NCI-H226 (cell line): ENCODE measurements at places on chromosomes 4 and X.

DNA sequence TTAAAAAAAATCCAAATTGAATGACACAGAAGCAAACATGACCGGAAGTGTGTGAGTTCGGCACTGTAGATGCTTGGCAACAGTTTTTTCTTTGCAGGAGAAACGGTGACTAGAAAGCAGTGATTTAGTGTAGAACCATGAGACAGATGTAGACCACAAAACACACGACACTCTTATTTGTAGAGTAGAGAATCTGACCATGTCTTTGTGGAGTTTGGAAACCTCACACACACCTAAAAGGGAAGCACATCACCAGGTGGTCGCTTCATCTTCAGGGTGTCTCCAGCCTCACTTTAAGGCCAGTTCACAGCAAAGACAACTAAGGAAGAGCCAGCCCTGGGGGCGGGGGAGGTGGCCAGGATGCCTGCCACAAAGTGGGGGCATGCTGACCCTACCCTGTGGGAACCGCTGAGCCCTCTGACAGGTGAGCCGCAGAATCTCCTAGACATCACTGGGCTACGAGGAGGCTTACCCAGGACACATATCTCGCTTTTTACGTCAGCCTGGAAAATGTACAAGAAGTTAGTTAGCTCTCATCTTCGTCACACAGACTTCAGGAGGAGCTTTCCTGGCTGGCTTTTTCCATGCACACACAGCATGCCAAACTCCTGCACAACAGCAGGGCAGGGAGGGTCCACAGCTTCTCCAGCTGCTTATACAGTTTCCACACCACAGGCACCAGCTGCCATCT is 64.4 kb upstream of the PDLIM3 start:
- DNase-seq: no peak

- no peak for DNase-seq
Measured at GRCh38 chrX:18938710-18939109, 45.2 kb downstream of the PHKA2 start.

DNA sequence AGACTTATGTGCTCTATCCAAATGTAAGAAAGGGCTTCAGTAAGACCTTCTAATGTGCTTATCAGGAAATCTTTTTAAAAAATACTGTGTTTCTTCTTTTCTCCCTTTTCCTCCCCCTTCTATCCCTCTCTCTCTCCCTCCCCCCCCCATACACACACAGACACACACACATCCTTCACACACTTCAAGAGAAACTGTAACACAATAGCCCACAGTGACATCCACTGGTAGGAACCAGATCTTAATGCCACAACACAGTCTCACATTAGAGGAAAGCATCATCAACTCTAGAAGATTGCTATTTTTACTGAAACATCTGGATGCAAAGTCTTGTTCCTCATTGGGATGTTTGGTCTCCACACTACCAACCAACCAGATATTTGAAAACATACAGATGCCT is 4.6 kb downstream of the PCDH19 start:
- DNase-seq: no peak

GRCh38 chr4:42397635-42398170 is 415 bp downstream of the SHISA3 start:
- DNase-seq: no peak

DNA sequence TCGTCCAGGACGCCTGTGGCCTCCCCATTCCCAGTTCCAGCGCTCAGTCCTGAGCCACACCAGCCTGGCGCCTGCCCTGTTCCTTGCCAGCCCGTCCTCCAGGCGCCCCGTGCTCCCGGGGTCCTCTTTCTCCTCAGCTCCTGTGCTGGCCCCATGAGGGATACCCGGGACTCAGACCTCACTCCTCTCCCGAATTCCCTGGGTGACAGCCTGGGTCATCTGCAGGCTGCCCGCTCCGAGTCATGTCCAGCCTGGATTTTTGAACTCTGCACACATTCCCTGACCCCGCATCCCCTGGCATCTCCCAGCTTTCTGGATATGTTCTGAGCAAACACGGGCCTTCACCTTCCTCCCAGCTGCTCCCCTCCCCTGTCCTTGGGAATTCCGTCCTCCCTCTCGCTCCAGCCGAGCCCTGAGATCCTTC is 14.9 kb upstream of the ADD1 start:
- DNase-seq: no peak

GRCh38 chrX:114268643-114269042 is 315.2 kb upstream of the HTR2C start:
- no peak for DNase-seq

DNA sequence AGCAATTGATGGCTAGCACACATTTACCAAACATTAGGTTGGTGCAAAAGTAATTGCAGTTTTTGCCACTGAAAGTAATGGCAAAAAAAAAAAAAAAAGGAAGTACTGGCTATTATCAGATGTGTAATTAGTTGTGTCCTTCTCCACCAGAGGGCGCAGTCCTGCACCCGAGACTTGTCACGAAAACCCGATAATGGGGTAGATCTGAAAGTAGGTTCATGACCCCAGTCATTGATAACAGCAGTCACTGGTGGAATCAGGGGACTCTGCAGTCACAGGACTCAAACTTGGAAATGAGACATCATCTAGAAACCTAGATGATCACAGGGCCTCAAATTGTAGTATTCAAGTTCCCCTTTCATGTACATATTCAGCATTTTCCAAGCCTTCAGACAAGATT is 13.1 kb upstream of the ACOT9 start:
- DNase-seq: no peak

GRCh38 chr4:171710743-171711142 is 102.5 kb upstream of the GALNTL6 start:
- no peak for DNase-seq

GRCh38 chr4:109199585-109199984 is 102.9 kb downstream of the COL25A1 start:
- no peak for DNase-seq

- DNase-seq: no peak
Measured at GRCh38 chrX:50442426-50443116, 28.1 kb downstream of the DGKK start.

DNA sequence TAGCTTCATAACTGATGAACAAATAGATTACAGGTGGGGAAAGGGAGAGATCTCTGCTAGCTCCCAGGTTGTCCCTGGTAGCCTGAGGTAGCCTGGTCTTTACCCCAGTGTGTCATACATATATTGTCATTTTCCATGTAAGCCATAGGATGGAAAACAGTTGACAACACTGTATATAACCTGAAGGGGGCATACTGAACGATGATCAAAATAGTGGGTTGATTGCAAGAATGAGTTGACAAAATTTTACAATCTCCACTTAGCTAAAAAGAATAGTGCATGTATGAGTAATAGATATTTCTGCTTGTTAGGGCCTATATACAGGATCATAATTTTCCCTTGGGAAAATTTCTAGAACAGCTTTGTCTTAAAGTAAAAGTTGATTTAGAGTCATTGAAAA is 304.1 kb upstream of the HAND2 start:
- DNase-seq: no peak
